ENCODE measurements at places on chromosomes 6 and 20. TPM values are rescaled to one million over a fixed set of nuclear protein-coding genes. Genes with fewer than 3 reads are reported as not detected.

The C20orf144 gene
- 0.12 TPM for polyA plus RNA-seq

The GSTA5 gene
- not detected for polyA plus RNA-seq

The HDGFL1 gene
- polyA plus RNA-seq: not detected

The HLA-DQA1 gene
- polyA plus RNA-seq: not detected

The PSMB1 gene
- 588 TPM for polyA plus RNA-seq

The BMP7 gene
- 0.10 TPM for polyA plus RNA-seq

The WFDC5 gene
- polyA plus RNA-seq: 0.11 TPM

The ADAM33 gene
- polyA plus RNA-seq: 5.0 TPM

The OR2H1 gene
- polyA plus RNA-seq: not detected

The DNMT3B gene
- 2.4 TPM for polyA plus RNA-seq

The GPANK1 gene
- 18.3 TPM for polyA plus RNA-seq

All from SK-N-SH (cell line).